ENCODE measurements at places on chromosomes 4 and X. TPM values are rescaled to one million over a fixed set of nuclear protein-coding genes. Genes with fewer than 3 reads are reported as not detected.

ABCG2 gene
- 0.25 TPM for total RNA-seq

DNA sequence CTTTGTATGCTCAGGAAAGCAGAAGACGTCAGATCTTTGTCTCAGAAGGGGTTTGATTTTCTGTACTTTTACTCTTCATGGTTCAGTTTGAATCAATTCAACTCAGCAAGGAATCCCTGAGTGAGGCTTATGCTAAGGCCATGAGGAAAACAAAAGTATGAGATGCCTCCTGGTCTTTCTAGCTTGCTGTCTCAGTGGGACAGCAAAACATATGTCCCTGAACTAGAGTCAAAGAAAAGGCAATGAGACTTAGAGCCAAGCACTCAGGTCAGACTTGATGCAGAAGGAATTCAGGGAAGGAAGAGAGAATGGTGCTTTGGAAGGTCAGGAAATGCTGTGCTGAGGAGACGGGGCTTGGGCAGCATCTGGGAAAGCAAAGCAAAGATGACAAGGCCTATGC, 236.2 kb upstream of the SFRP2 start:
- no peak for DNase-seq

DNA sequence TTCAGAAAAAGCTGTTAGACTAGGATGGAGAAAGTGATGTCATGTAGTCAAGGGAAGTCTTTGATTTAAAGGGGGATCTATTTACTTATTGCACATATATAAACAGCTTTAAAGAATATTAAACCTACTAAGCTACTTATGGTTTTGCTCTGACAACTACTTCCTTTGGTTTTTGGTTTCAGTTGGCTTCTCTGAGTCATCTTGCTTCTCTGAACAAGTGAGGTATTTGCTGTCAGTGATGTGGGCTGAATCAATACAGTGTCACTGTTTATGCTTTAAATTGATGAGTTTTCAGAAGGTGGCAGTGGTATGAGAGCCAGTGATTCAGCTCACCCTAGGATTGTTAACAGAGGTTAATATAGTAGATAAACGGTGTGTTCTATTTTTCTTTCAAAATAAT, 75.1 kb downstream of the CEP44 start:
- peak; percentile 25 for DNase-seq

P2RY10 gene
- total RNA-seq, result 42.1 TPM

TMEM150C gene
- not detected for total RNA-seq

ANK2 gene
- 3.2 TPM for total RNA-seq

SH2D1A gene
- total RNA-seq, result 40.9 TPM

GRCh38 chr4:40150932-40151331, 45.9 kb upstream of the RHOH start:
- DNase-seq, result no peak

DNA sequence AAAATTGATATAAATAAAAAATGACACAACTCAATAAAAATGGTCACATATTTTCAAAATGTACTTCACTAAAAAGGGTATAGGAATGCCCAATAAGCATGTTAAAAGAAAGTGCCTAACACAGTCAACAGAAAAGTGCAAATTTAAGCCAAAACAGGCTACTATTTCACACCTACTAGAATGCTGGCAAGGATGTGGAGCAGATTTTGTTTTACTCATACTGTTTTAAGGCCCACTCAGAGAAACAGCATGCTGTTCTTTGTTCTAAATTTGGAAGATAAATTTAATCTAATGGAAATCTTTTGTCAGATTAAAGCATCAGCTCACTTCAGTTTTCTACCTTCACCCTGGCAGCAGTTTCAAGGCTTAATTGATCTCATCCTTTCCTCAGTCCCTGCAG, 576.8 kb upstream of the HS3ST1 start:
- DNase-seq, result no peak

DNA sequence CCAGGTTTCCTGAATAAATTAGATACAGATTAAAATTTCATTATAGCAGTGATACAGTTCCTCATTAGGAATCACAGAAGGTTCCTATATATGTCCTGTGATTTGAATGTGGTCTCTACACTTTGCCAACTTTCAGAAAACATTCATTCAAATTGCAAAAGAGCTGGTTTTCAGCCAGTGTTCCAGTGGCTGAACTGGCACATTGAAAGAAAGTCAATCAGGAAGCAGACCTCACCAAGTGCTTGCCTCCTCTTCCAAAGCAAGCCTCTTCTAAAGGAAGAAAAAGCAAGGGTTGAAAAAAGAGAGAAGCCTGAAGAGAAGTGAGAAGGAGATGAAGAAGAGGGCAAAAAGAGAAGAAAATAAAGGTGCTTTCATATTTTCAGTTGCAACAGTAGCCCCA, 12.7 kb downstream of the KLHL34 start:
- DNase-seq, result no peak

- DNase-seq, result no peak
Measured at GRCh38 chr4:47651231-47651630, 166.2 kb downstream of the ATP10D start.

DNA sequence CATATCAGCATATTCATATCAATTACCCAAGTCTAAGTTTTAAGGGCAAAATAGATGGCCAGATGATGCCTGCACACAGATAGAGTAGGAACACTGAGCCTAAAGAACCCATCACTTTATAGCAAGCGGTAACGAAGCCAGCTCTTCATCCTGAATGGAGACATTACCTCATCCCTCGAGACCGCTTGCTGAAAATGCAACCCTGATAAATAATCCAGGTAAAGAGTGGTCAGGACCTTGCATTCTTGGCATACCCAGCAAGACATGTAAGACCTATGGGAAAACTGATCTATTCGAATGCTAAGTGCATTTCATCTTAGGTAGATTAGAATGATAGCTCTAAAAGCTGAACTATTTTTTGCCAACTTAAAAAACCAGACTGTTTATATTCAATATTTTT, 25.3 kb downstream of the DCHS2 start:
- no peak for DNase-seq

- no peak for DNase-seq
Measured at GRCh38 chr4:76380561-76380960, 40.4 kb downstream of the CCDC158 start.

DNA sequence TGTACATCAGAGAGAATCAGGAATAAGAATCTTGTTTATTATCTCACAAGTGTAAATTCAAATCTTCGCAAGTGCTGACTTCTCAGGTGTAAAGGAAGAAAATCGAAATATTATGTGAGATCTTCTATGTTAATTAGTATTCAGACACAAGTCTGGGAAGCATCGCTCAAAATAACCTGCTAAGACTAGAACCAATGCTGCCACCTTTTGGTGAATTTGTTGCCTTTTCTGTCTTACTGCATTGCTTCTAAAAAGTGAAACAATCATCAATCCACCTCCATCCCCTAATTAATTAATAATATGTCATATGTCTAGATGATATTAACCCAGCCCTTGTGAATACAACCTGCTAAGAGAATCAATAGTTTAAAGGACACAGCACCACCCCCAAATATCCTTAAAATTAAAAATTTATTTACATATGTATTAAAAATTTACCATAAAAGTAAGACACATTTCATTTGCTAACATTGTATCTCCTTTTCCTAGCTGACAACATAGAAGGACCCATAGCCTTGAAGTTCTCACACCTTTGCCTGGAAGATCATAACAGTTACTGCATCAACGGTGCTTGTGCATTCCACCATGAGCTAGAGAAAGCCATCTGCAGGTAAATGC, 3.5 kb downstream of the EPGN start:
- peak; percentile 32 for DNase-seq

SUPT20HL1 gene
- total RNA-seq, result not detected

GRCh38 chr4:176266026-176266425, 3.0 kb downstream of the ASB5 start:
- DNase-seq, result no peak

GRCh38 chr4:86848732-86849619, at the start of gene SLC10A6:
Gene SLC10A6, minus strand, starts transcription at chr4:86849384. Its CDS starts 269 bp downstream, at chr4:86849115.
- DNase-seq, result no peak

GRCh38 chrX:118418811-118419251, 72.9 kb downstream of the WDR44 start:
- no peak for DNase-seq

- no peak for DNase-seq
Measured at GRCh38 chr4:98151145-98151924, 8.1 kb upstream of the STPG2 start.

HMX1 gene
- total RNA-seq, result not detected

GRCh38 chr4:139875411-139875825, 209.8 kb downstream of the MGST2 start:
- DNase-seq, result no peak

GRCh38 chr4:106017975-106018374, 122.7 kb downstream of the NPNT start:
- no peak for DNase-seq

GPR173 gene
- total RNA-seq, result 0.36 TPM

DNA sequence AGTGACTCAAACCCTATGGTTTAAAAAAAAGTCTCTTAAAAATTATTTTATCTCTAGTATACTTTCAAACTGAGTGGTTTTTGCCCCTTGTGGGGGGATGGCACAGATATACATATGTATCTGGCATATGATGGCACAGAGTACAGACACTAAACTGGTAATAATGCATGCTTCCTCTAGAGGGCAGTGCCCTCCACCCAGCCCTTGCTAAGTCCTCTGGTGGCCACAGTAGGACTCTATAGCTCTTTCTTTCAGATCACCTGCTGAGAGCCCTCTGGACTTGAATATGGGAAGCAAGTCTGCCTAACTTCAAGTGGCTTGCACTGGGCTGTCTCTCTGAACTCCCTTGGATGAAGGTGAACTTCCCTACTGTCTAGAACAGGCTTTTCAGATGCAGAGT, 66.3 kb downstream of the TSPAN7 start:
- peak; percentile 20 for DNase-seq

DNA sequence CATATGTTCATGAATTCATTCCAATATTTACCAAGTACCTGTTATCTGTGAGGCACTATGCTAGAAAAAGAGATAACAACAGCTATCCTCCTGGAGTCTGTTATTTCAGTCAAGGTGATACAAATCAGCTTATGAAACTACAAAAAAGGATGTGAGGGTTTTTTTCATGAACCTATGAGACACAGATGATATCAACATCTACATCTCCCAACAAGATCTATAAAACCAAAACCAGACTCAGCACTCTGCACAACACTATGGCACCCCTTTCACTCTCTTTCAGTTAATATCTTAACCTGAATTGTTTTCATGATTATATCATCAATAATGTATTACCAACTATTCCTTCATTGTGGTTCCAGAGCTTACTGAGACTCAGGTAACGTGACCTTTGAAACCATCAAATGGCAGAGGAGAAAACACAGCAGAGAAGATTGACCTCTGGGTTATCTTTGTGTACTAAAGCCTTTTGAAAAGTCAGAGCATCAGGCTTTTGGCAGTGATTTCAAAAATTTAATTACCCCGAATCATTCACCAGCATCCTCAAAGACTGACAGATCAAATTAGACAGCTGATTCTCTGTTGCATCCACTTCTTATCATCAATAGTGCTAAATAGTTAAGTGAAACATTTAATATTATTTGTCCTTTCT, 244.6 kb upstream of the FTHL17 start:
- DNase-seq, result no peak

GSX2 gene
- total RNA-seq, result not detected

DNA sequence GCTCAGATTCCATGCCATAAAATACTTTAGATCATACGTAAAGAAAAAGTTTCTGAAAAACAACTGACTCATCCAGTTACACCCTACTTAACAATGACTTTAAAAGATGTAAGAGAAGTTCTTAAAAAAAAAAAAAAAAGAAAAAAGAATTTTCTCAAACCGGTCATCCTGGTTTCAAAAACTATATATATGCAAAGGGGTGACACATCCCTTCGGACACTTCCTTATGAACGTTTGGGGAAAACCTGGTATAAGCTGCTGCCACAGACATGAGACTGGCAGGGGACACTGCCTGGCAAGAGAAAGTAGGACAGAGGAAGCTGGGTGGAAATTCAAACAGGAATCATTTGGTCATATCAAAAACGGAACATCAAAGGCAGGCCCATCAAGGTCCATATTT, 81.2 kb upstream of the PRSS48 start:
- DNase-seq, result no peak

GRCh38 chr4:48862661-48863060, 31.8 kb downstream of the OCIAD1 start:
- DNase-seq, result no peak

CT45A1 gene
- not detected for total RNA-seq

DNA sequence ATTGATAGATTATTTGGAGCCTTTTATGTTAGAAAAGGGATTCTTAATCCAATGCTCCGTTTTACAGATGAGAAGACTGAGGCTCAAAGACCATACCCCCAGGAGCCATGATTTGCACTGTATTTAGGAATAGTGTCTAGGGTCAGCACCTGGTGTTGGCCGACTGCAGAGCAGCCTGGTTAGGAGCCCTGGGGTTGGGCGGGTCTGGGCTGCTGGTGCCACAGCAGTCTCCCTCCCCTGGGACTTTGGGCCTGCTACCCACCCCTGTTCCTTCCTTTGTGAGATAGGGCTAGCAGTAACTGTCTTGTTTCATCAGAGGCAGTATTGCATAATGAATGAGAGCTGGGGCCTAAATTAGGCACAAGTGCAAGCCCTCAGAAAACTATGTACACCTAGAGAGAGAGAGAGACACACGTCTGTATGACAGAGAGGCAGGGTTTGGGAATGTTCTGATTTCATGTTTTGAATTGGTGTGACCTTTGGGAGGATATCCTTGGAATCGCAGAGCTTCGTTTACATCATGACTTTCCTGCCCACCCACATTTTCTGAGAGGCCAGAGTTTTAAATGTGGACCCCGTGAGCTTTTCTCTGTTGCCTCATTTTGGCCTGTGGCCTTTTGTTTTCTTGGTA, 111.7 kb downstream of the PTTG2 start:
- DNase-seq, result no peak

GRCh38 chr4:78569306-78569821, 17.8 kb downstream of the ANXA3 start:
- no peak for DNase-seq

DNA sequence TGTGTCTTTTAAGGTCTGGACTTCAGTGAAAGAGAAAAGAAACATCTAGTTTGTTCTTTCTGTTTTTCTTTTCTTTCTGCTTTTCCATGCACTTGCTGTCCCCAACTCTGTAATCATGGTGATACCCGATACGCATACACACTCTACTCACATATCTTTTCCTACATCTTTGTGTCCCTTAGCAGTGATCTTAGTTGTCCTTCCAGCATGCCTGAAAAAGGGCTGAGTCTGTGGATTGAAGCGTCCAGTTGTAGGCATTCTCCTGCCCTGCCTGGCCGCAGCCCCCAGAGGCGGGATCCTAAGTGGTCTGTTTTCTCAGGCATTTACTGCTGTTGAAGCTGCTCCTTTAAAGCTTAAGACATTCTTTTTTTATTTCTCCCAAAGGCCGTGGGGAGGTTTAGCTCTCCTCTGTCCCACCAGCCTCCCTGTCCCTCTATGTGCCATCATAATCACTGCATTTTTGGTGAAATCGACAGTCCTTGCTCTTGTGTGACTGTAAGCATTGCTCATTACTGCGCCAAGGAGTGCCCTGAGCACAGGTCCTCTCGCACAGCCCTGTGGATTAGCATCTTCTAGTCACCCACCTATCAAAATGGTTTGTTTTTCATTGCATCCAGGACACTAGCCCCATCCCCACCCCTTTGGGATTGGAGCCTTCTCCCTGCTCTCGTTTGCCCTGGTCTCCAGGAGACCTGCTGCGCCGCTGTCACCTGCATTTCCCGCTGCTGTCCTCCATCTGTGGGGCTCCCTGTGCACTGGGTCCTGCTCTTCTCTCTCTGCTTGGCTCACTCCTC, 4.4 kb downstream of the RGS12 start:
- DNase-seq, result no peak

- DNase-seq, result no peak
Measured at GRCh38 chr4:184526228-184526627, 51.9 kb upstream of the IRF2 start.

- no peak for DNase-seq
Measured at GRCh38 chr4:40417941-40418340, 82.8 kb downstream of the CHRNA9 start.

All from activated CD8-positive, alpha-beta T cell treated with anti-CD3 and anti-CD28 coated beads for 36 hours (primary cell).